ENCODE measurements at places on chromosomes 7 and 10.

- peak; percentile 72 for DNase-seq
These were observed at the start of gene BLVRA for GRCh38 chr7:43758029-43758821. BLVRA (plus strand) TSS chr7:43758680; CDS start chr7:43771159, 12,479 bp downstream.

GRCh38 chr7:104327534-104327933, 869 bp upstream of the LHFPL3 start:
- DNase-seq, result no peak

DNA sequence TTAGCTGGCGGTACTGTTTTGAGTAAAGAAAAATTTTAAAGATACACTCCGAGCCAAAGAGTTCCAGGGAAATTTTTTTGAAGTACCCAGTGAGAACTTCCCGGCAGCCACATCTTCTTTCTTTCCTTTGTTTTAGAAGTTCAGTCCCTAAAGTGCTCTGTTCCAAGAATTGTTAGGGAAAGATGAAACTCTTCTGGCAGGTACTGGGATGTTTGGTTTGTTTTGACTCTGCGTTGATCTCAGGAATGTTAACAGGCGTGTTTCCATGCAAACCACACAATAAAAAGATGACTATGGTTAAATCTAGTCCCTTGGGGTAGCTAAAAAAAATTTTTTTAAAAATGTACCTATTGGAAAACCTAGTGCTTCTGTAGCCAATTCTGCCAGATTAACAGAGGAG, 224.7 kb upstream of the PHYHIPL start:
- DNase-seq, result no peak

DNA sequence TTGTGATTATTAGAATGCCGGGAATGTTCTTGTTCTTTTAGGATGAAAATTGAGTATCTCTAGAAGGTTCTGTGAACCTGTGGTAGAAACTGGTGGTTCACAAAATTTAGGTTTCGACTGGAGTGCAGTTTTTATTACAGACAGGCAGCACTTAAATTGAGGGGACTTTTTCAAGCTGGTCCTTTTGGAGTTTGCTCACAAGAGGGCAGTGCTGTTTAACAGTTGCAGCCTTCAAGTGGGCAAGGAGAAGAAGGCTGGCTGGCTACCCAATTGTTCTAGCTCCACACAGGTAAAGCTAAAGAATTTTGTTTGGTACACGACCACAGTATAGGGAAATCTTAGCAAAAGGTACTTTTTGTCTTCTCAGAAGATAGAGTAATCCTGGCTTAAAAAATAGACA, 233.6 kb downstream of the SNX13 start:
- peak; percentile 70 for DNase-seq

DNA sequence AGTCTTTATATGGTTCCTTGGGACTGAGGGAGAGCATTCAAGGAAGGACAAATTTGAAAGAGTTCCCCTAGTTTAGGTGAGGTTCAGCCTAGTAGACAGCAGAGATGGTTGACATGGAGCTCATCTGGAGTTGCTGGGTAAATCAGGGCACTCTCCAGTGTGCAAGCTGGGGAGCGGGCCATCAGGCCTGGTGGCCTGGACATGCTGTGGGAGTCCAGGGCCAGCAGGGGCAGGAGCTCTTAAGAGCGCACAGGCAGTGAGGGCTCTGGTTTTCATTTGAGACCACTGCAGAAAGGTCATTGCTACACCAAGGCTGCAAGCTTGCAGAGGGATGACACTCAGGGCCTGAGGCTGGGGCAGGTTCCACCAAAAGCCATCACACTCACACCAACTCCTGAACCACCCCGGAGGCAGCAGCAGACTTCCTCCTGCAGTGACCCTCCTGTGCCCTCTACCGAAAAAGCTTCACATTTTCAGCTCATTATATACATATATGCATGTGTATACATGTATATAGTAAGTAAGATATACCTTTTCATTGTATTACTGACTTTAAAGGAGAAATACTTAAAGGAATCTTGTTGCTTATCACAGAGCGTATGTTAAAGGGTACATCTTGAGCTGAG, 39.5 kb downstream of the STEAP1B start:
- DNase-seq, result no peak

DNA sequence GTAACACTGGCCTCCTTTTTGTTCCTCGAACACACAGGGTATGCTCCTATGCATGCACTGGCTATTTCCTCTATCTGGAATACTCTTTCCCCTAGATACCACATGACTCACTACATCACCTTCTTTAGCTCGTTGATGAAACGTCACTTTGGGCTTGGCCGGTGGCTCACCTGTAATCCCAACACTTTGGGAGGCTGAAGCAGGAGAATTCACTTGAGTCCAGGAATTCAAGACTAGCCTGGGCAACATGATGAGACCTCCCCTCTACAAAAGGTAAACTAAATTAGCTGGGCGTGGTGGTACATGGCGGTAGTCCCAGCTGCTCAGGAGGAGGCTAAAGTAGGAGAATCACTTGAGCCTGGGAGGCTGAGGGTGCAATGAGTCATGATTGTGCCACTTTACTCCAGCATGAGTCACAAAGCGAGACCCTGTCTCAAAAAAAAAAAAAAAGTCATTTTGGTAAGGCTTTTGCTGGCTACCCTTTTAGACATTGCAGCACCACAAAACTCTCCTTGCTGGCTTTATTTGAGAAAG, 14.5 kb downstream of the ANKIB1 start:
- no peak for DNase-seq

- DNase-seq, result no peak
These were observed 895 bp upstream of the ZNF804B start for GRCh38 chr7:88758381-88759229.

GRCh38 chr10:84537447-84537931, 209.1 kb downstream of the CCSER2 start:
- DNase-seq, result peak; percentile 67

DNA sequence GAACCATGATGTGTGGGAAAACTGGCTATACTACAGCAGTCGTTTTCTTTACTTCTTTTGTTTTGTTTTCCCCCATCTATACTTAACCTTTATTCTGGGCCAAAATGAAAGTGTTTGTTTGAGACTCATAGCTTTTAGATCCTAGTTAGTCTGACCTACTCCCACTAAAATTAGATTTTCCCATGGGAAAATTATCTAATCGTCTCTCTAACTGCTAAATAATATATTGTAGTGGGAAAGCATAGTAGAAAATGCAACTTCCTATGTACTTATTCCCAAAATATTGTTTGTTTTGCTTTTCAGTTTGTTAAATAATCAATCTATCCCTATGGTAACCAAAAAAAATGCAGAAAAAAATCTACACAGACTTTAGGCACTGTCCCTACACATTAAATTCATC, 96.6 kb downstream of the NOC3L start:
- DNase-seq, result no peak

DNA sequence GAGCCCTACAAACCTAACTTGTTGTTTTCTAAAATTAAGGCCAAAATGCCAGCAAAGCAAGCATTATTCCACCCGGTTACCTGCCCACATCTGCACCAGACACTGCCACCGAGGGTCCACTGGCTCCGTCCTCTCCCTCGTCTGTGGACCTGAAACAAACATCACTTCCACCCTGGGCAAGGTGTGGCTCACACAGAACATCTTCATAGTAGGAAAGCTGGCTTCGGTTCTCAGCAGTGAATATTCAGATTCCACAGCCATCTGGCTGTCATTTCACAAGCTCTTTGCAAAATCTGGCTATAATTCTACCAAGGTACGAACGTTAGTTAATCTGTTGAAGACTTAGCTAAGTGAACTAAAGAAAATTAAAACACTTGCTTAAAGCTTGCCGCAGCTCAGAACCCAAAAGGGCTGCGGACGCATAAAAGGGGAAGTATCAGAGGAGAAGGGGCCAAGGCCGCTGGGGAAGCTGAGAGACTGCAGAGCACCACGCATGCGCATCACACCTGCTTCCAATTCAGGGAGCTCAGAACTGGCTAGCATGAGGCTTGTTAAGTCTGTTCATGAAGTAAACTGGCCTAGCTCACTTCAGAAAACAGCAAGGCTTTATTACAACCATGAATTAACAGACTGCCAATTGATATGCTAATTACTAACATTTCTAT, 46.1 kb downstream of the PTPRN2 start:
- DNase-seq, result peak; percentile 24

GRCh38 chr7:156487811-156488533, 152.6 kb upstream of the RNF32 start:
- DNase-seq, result no peak

- peak; percentile 86 for DNase-seq
These were observed 81.4 kb upstream of the LAMB4 start for GRCh38 chr7:108211382-108212201.

DNA sequence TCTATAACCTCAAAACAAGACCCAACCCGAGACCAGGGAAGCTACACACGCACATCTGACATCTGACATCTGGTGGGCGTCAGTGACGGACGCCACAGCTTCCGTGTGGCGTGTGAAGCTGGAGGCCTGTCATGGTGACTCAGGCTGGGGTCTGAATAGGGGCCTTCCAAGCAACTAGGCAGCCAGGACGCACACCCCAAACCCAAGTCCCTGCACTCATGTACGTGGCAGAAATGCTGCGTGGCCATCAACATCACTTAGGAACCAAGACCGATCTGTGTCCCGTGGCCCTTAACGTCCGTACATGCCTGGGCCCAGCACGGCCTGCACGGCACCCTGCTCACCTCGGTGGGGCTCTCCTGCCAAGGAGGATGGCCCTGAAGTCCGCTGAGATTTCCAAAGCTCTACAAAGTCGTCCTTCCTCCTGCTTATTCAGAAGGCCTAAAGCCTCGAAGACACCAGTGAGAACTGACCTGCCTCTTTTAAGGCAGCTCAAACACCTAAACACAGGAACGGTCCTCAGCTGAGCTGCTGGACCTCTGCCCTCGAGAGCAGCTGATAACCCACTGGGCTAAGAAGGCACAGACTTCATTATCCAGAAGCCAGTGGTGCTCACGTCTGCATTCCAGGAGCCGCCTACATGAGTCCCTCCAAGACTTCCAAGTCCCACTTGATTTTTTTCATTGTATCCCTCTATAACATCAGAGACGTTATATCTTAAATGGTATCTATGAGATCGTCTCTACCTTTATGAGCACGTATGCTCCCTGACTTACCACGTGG, 82.5 kb downstream of the DIP2C start:
- no peak for DNase-seq

DNA sequence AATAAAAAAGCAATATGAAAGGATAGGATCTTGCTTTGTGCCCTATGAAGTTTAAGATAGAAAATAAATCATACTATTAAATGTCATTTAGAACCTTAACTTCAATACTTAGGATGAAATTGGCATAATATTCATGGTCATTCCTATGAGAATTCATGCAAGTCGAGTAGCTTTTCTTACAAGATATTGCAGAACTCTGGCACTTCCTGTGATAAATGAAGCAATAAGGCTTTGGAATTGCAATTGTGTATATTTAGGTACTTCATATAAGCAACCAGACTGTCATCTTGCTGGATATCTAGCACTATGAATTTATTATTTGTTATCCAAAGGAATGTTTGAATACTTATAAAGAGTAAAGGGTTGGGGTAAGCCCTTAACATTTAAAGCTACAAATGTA, 116.5 kb downstream of the ZNF438 start:
- no peak for DNase-seq

GRCh38 chr10:110802090-110802489, 69.6 kb upstream of the PDCD4 start:
- no peak for DNase-seq

DNA sequence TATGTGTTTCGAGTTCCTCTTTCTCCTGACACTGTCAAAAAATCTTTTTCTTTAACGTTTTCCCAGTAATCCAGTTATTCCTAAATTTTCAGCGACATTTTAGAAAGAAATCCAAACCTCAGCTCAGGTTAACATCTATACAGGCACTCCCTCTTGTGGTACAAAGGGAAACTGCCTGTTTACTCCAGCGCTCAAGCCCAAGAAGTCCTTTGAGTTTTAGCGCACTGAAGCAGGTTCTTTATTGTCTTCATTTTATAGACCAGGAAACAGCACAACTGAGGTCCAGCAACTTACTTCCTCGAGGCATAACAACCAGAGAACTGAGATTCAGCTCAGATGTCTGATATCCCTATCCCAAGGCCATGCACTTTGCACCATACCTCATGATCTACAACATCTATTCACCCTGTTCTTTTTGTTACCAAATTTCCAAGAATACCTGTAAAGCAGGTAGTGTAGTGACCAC, 287.2 kb upstream of the MKLN1 start:
- DNase-seq, result peak; percentile 82

- no peak for DNase-seq
These were observed 89.7 kb downstream of the PTPRE start for GRCh38 chr10:127996586-127996985.

DNA sequence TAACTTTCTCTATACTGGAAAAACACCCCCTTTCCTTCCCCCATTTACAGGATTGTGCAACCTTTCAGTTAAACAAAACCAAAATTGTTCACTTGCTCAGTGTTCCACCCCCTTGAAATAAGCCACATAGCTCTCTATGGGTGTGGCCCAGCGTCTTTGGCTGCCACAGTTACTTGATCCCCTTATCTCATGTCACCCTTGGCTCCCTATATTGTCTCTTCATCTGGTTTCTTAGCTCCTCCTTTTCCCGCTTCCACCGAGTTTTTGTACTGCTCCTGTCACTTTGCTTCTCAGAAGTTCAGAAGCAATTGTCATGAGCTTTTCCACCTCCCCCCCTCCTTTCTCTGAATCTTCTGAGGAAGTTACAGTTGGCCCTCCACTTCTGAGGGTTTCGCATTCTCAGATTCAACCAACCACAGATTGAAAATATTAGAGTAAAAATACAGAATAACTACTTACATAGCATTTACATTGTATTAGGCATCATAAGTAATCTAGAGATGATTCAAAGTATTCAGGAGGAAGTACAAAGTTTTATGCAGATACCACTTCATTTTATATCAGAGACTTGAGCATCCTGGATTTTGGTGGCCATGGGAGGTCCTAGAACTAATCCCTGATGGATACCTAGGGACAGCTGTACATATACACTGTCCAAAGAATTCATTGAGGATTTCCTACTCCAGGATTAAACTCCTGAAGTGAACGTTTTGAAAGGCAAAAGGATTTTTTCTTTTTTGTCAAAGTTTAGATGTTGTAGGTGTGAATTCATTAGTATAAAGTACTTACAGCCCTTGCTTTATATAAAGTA, 60.4 kb downstream of the ADD3 start:
- DNase-seq, result peak; percentile 81

GRCh38 chr10:43196131-43196980, 58.1 kb downstream of the CSGALNACT2 start:
- no peak for DNase-seq

DNA sequence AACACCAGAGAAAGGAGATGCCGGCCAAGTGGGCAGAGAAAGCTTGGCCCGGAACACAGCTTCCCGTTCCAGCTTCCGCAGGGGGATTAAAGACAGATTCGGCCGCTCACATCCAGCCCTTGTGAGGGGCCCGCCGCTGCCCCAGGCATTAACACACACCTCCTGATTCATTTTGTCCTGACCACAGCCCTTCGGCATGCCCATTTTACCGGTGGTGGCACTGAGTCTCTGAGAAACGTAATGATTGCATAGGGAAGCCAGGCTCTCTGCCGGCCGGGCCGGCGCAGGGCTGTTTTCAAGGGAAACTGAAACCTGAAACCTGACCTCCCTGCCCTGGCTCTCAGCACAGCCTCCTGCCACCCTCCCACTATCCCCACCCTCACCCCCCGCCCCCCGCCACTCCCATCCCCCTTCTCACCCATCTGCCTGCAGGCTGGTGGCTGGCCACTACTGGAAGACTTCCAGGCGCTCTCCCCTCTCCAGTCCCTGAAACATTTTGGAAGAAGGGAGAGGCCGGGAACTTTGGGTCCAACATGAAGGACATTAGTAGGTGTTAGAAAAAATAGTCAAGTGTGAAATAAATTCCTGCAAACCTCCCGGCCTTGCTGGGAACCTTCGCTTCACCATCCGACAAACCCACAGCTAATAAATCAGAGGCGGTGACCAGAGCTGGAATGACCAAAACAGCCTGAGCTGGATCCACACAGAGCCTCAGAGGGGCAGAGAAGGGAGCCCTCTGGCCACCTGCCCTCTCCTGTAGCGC, 83.5 kb upstream of the CUX1 start:
- DNase-seq, result peak; percentile 74
